ENCODE measurements at places on chromosomes 5 and 9.

- DNase-seq = no peak
Measured at GRCh38 chr5:67156976-67157583, 39.5 kb downstream of the CD180 start.

DNA sequence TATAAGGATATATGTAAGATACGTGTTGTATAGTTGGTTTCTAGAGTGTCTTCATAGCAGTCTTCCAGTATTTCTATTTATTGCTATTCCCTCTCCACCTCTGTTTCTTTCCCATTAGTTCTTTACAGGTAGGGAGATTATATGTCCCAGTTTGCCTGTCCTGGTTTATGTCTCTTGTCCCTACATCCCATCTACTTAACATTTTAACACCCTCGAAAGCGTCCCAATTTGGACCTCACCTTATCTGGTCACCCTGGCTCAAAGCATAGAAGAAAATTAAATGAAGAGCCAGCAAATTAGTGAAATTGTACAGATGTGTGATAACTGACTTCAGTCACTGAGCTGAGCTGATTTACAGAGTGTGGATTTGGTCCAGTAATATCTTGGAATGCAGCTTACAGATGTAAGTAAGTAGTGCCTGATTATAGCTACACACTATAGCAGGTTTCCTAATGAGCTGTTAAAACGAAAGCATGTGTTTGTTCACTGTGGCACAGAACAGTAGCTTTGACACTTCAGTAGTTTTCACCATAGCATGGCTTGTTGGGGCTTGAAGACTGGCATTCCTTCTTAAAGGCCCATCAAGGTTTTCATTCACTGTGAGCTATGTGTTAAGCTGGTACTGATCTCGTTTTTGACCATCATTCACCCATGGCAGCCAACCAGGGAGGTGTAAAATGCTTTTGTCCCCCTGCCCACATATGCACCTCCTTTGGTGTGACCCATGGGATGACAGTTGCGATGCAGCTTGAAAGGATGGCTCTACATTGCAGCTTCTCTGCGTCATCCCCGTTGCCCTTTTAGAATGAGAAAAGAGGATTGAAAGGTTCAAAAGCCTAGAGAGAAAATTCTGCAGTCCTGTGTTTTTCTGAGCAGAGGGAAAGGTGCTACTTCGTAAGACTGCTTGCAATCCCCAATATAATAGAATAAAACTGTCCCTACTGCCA lies 192.1 kb upstream of the DMRT1 start:
- DNase-seq = no peak

GRCh38 chr5:58640011-58640410 lies 57.1 kb downstream of the RAB3C start:
- no peak for DNase-seq

- no peak for DNase-seq
Measured at GRCh38 chr5:160033546-160034252, 24.8 kb downstream of the TTC1 start.

- DNase-seq = no peak
Measured at GRCh38 chr5:177010153-177010552, 3.6 kb upstream of the UIMC1 start.

- no peak for DNase-seq
Measured at GRCh38 chr9:103867886-103868285, 226.2 kb upstream of the SMC2 start.

DNA sequence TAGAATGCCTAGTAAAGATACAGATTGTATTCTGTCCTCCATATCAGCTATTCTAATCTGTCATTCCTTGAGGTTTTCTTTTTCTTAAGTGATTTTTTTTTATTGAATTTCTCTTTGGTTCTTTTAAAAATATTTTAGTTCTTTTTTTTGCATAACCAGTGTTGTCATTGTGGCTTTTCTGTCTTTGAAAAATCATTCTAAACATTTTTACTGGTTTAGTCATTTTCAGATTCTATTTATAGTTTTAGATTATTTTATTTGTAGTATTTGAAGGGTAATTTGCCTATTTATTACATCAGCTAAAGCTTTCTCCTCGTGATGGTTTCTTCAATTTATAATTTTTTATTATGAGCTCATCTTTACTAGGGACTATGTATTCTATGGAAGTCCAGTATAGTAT lies 78.1 kb downstream of the NDUFAF2 start:
- peak; percentile 54 for DNase-seq

- peak; percentile 15 for DNase-seq
Measured at GRCh38 chr5:78612227-78613150, 36.1 kb downstream of the LHFPL2 start.

DNA sequence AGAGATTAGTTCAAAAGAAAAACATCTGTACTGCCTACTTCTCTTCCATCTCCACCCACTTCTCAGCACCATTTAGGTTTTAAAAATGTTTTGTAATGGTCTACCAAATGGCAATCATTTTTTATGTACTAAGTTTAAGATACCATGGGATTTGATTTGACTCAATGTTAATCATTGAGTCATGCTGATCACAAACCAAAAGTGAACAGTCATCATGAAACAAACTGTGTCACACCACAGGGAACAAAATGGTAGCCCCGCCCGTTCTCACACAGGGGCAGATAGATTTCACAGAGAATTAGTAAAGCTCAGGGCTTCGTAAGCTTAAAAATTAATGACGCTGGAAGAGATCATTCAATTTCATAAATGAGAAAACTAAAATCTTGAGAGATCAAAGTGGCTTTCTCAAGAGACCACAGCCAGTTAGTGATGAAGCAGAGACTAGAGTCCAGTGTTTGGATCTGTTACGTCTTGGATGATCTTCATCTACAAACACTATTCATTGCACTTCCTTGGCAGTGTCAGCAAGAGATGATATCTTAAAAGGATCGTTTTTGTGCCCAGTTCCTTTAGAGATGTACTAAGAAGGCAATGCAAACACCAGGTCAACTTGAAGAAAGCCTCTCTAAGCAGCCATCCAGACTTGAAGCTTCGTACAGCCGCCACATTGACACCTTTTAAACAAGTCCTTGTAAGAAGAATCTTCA lies 33.9 kb upstream of the TRIO start:
- DNase-seq = peak; percentile 64

DNA sequence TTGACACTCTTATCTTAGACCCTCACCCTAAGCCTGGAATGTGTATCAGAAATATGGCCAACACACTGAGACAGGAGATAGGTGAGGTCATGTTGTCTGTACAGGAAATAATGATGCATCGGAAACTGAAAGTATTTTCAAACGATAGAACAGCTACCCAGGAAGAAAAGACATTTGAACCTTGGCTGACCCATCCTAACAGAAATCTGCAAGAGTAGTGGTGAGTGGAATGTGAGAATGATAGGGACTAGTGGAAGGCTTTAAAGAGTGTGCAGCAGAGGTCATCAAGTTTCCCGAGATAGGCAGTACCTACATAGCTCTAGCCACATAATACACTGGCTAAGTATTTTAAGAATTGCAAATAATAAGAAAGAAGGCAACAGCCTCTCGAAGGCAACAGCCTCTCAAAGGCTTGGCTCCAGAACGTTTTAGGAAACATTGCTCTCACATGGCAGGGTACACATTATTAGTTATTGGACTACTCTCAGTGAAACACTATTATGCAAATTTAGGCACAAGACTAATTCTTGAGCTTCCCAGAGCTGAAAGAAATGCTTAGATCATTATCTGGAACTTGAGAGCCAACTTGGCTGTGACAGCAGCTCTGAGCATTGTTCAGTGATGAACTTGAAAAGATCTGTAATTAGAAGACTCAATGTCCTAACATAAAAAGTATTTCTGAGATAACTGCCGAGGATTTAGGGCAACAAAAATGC lies 133.1 kb upstream of the FBXL7 start:
- peak; percentile 8 for DNase-seq

- DNase-seq = no peak
Measured at GRCh38 chr9:119688547-119688946, 319.3 kb upstream of the BRINP1 start.
